ENCODE measurements at places on chromosomes 11 and 22.
A peak's percentile ranks its signal among the peaks of the same experiment; 100 is the strongest.

DNA sequence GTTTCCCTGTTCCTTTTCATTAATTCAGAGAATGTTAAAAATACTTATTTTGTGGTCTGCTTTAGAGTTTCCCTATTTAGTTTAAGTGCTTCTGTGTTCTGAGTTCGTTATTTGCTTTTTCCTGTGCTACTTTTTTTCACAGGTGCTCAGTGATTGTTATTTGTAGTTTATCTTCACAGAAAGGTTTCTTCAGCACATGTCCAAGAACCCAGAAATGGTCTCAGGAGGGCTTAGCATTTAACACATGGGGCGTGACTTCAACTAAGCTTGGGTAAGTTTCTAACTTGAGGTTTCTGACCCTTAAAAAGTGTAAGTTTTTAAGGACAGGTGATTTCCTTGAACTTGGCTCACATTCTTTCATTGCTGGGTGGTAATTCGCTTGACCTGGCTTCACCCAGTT, 157.3 kb downstream of the AASDHPPT start:
- no peak for DNase-seq
- no peaks in the 10 kb centered on the region for H3K4me1 ChIP-seq
- H3K27me3 ChIP-seq: no peaks in the 10 kb centered on the region
- no peak overlapping the region for H3K4me3 ChIP-seq

DNA sequence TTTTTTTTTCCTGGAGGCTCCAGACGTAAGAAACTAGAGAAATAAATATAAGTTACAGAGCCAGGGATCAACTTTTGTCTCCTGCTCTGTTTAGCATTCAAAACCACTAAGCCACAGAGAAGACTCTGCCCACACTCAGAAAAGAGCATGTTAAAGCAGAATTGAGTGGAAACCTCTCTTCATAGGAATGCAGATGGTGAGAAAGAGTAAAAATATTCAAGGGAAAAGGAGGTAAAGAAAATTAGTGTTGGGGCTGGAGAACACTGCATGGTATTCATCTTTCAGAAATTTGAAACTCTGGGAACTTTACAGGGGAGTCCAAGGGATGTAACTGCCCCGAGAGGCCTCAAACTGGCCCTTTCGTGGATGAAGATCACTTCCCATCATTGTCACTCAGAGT, 65.1 kb downstream of the CLMP start:
- no peak overlapping the region for H3K4me3 ChIP-seq
- no peak for DNase-seq
- no peaks in the 10 kb centered on the region for H3K27me3 ChIP-seq
- no peaks in the 10 kb centered on the region for H3K4me1 ChIP-seq
- H3K27ac ChIP-seq: no peak overlapping the region

GRCh38 chr11:40187295-40187694, 1272.2 kb downstream of the LRRC4C start:
- no peak overlapping the region for H3K27ac ChIP-seq
- no peaks in the 10 kb centered on the region for H3K36me3 ChIP-seq
- no peaks in the 10 kb centered on the region for H3K4me1 ChIP-seq
- DNase-seq: no peak
- no peaks in the 10 kb centered on the region for H3K27me3 ChIP-seq

- peaks cover 12% of the 10 kb centered on the region for H3K4me1 ChIP-seq
- H3K36me3 ChIP-seq: no peaks in the 10 kb centered on the region
- DNase-seq: no peak
- no peak overlapping the region for H3K4me3 ChIP-seq
Measured at GRCh38 chr11:95922099-95922498, 1.8 kb downstream of the MTMR2 start.

DNA sequence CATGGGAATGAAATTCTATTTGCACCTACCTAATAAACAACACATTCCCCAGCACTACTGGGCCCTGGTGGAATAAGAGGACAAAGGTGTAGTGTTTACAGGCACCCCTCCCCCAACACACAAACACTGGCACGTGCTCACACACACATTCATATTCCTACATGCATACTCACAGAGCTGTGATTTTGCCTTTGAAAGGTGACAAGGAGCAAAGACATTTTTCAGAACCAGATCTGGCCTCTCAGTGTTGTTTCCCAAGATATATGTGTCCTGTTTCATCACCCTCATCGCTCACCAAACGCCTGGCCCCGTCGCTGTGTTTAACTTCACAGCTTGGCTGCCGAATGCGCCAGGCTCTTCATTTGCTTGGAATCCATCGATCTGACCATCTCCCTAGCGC, 292.6 kb downstream of the NTM start:
- no peak for DNase-seq
- no peaks in the 10 kb centered on the region for H3K4me1 ChIP-seq
- no peaks in the 10 kb centered on the region for H3K36me3 ChIP-seq
- H3K4me3 ChIP-seq: no peak overlapping the region
- no peaks in the 10 kb centered on the region for H3K27me3 ChIP-seq

DNA sequence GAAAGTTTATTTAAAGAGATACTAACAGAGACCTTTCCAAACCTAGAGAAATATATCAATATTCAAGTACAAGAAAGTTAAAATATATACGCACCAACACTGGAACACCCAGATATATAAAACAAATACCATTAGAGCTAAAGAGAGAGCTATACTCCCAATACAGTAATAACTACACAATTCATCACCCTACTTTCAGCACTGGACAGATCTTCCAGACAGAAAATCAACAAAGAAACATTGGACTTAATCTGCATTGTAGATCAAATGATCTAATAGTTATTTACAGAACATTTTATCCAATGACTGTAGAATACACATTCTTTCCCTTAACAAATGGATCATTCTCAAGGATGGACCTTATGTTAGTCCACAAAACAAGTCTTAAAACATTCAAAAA, 311.9 kb downstream of the METTL15 start:
- no peaks in the 10 kb centered on the region for H3K36me3 ChIP-seq
- H3K27ac ChIP-seq: no peak overlapping the region
- DNase-seq: no peak
- no peak overlapping the region for H3K4me3 ChIP-seq
- no peaks in the 10 kb centered on the region for H3K4me1 ChIP-seq
- H3K27me3 ChIP-seq: no peaks in the 10 kb centered on the region

DNA sequence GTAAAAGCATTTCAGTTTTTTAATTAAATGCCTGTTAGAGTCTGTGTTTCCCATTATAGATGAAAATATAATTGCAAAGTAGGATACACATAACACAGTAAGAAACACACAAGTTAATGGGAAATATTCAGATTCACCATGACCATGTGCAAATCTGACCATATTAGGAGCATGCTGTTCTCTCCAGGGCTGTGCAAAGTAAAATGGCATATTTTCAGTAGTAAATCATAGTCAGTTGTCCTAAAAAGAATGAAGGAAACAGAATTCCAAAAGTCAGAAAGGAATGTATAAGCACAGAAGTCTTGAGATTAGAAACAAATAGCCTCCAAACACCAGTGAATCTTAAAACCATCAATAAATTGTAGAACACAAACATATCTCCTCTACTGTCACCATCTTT, 44.4 kb downstream of the CNTN5 start:
- no peak overlapping the region for H3K4me3 ChIP-seq
- no peak for DNase-seq
- no peaks in the 10 kb centered on the region for H3K36me3 ChIP-seq

GRCh38 chr22:48855593-48856307, 971.9 kb downstream of the BRD1 start:
- DNase-seq: no peak
- no peaks in the 10 kb centered on the region for H3K4me1 ChIP-seq
- H3K36me3 ChIP-seq: no peaks in the 10 kb centered on the region
- no peak overlapping the region for H3K4me3 ChIP-seq

DNA sequence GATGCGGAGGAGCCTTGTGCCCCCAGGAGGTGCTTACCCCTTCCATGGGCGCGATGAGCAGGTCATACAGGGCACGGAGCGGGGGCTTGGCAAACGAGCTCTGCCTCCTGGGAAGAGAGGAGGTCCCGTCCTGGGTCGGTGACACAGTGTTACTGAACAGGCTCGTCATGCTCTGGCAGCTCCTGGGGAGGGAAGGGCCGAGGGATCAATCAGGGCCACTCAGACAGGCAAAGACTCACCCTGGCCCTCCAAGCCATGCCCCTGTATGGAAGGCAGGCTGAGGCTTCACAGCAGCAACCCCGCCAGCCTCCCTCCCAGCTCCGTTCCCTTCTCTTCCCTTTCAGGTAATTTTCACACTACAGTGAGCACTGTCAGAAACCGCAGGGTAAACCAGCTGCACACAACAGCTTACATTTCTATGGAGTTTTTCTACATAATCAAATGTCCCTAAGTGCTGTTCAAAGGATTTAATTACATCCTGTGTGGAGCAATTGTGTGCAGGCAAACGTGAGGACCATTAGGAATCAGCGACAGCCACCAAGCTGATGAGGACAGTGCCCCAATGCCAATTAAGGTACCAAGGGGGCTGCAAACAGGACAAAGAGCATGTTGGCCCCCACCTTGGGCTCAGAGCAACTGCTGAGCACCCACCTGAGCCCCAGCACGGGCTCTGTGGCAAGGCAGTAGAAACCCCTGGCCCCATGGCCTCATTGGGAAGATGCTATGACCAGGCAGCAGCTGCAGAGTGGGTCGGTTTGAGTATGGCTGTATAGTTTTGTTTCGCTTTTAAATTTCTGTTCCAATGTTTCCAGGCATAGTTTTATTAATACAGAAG, 95.4 kb upstream of the PITPNB start:
- H3K4me1 ChIP-seq: no peaks in the 10 kb centered on the region
- no peak for DNase-seq
- H3K4me3 ChIP-seq: no peak overlapping the region
- H3K27me3 ChIP-seq: no peaks in the 10 kb centered on the region

- no peaks in the 10 kb centered on the region for H3K36me3 ChIP-seq
- H3K27me3 ChIP-seq: no peaks in the 10 kb centered on the region
- no peak overlapping the region for H3K4me3 ChIP-seq
- H3K27ac ChIP-seq: no peak overlapping the region
- DNase-seq: no peak
Measured at GRCh38 chr11:22668005-22668796, 1.8 kb downstream of the GAS2 start.

DNA sequence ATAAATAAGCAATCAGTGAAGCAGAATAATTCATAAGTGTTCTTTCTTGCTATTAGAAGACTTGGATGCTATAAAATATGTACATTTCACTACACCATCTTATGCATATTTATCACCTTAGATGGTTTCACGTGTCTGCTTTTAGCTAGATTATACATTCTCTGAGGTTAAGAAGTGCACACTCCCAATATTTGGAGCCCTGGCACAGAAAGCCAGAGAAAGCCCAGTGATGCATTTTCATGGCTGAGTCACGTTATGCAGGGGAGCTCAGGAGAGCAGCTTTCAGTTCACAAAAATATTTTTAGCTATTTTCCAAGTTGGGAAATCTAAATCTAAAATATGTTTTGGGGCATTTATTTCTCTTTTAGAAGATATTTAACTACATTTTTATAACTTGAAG, 5.1 kb upstream of the TP53AIP1 start:
- DNase-seq: no peak
- H3K27ac ChIP-seq: no peak overlapping the region
- H3K4me3 ChIP-seq: no peak overlapping the region
- no peaks in the 10 kb centered on the region for H3K27me3 ChIP-seq
- no peaks in the 10 kb centered on the region for H3K4me1 ChIP-seq

GRCh38 chr22:20319041-20319744, 667 bp downstream of the DGCR6L start:
- peak overlapping the region; percentile 93 for H3K4me3 ChIP-seq
- H3K27me3 ChIP-seq: no peaks in the 10 kb centered on the region
- H3K27ac ChIP-seq: peak overlapping the region; percentile 84

- H3K36me3 ChIP-seq: no peaks in the 10 kb centered on the region
- no peaks in the 10 kb centered on the region for H3K27me3 ChIP-seq
- H3K4me3 ChIP-seq: no peak overlapping the region
- H3K27ac ChIP-seq: no peak overlapping the region
- DNase-seq: no peak
Measured at GRCh38 chr11:117058761-117059261, 39.4 kb downstream of the SIK3 start.

- no peak for DNase-seq
- H3K4me3 ChIP-seq: no peak overlapping the region
- no peaks in the 10 kb centered on the region for H3K4me1 ChIP-seq
- H3K27me3 ChIP-seq: no peaks in the 10 kb centered on the region
Measured at GRCh38 chr11:83528877-83529276, 242.7 kb upstream of the CCDC90B start.

GRCh38 chr11:95991545-95991944, 67.6 kb upstream of the MTMR2 start:
- no peaks in the 10 kb centered on the region for H3K27me3 ChIP-seq
- no peak for DNase-seq
- peaks cover 9% of the 10 kb centered on the region for H3K4me1 ChIP-seq
- H3K36me3 ChIP-seq: no peaks in the 10 kb centered on the region

DNA sequence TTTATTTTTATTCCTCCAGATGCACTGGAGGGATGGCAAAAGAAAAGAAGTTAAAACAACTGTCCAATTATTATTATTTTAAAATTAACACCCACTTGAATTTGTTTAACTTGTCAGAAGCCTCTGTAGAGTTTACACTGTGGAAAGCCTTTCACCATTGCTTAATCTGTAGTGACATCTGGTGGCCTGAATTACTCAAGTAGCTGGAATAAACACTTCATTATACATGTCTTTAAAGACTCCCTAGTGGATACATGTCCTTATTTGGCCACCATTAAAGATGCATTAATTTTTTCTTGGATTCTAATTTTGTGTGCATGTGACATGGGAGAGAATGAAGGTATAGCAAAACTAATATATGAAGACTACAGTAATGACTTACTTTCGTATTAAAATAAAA, 1496.5 kb downstream of the FAM181B start:
- peaks cover 2% of the 10 kb centered on the region for H3K4me1 ChIP-seq
- no peak overlapping the region for H3K27ac ChIP-seq
- no peaks in the 10 kb centered on the region for H3K36me3 ChIP-seq
- no peaks in the 10 kb centered on the region for H3K27me3 ChIP-seq
- no peak overlapping the region for H3K4me3 ChIP-seq

- H3K4me1 ChIP-seq: no peaks in the 10 kb centered on the region
- no peak overlapping the region for H3K27ac ChIP-seq
- H3K4me3 ChIP-seq: no peak overlapping the region
- no peak for DNase-seq
Measured at GRCh38 chr22:48004936-48005335, 1242.5 kb downstream of the TBC1D22A start.

- no peak overlapping the region for H3K4me3 ChIP-seq
- H3K4me1 ChIP-seq: no peaks in the 10 kb centered on the region
- H3K36me3 ChIP-seq: no peaks in the 10 kb centered on the region
- H3K27me3 ChIP-seq: no peaks in the 10 kb centered on the region
- no peak overlapping the region for H3K27ac ChIP-seq
Measured at GRCh38 chr11:17498475-17498874, 21.8 kb upstream of the ABCC8 start.

GRCh38 chr11:88680806-88681205, 343.3 kb upstream of the CTSC start:
- no peak overlapping the region for H3K4me3 ChIP-seq
- no peaks in the 10 kb centered on the region for H3K27me3 ChIP-seq
- H3K36me3 ChIP-seq: no peaks in the 10 kb centered on the region
- DNase-seq: no peak
- H3K27ac ChIP-seq: no peak overlapping the region

GRCh38 chr22:45994491-45995404, 17.8 kb upstream of the WNT7B start:
- H3K4me3 ChIP-seq: no peak overlapping the region
- no peak overlapping the region for H3K27ac ChIP-seq
- peaks cover 45% of the 10 kb centered on the region for H3K4me1 ChIP-seq
- peak; percentile 82 for DNase-seq
- H3K27me3 ChIP-seq: no peaks in the 10 kb centered on the region

All from testis (tissue), 5 donors.